ENCODE measurements at places on chromosomes 13 and 19. TPM values are rescaled to one million over a fixed set of nuclear protein-coding genes. Genes with fewer than 3 reads are reported as not detected.

Gene OR10H4
- total RNA-seq = not detected

Gene ZNF429
- 15.7 TPM for total RNA-seq

Gene ATP4A
- not detected for total RNA-seq

Gene TTC9B
- total RNA-seq = not detected

- no peaks in the 10 kb centered on the region for H3K27me3 ChIP-seq
- peak within 1 kb of the TSS; percentile 64 for H3K4me3 ChIP-seq
- DNase-seq = peak; percentile 85
- H3K36me3 ChIP-seq = peaks cover 7% of the 10 kb centered on the region
Observed at GRCh38 chr19:47778049-47778953, at the start of gene SELENOW. Gene SELENOW, plus strand, starts transcription at chr19:47778703. Its CDS starts 83 bp downstream, at chr19:47778786.

GRCh38 chr19:782878-783668 is 14.2 kb upstream of the PTBP1 start:
- H3K4me1 ChIP-seq = peaks cover 12% of the 10 kb centered on the region
- H3K27ac ChIP-seq = peak overlapping the region; percentile 63
- H3K27me3 ChIP-seq = no peaks in the 10 kb centered on the region
- no peak for DNase-seq
- H3K4me3 ChIP-seq = peak overlapping the region; percentile 9

GRCh38 chr13:102311901-102312300 is 89.9 kb downstream of the FGF14 start:
- no peak overlapping the region for H3K4me3 ChIP-seq
- H3K27me3 ChIP-seq = no peaks in the 10 kb centered on the region
- H3K4me1 ChIP-seq = no peaks in the 10 kb centered on the region
- H3K27ac ChIP-seq = no peak overlapping the region

GRCh38 chr19:37078717-37079032 is 442 bp downstream of the ZNF420 start:
- no peaks in the 10 kb centered on the region for H3K36me3 ChIP-seq
- H3K27ac ChIP-seq = peak overlapping the region; percentile 87
- H3K27me3 ChIP-seq = no peaks in the 10 kb centered on the region
- peaks cover 5% of the 10 kb centered on the region for H3K4me1 ChIP-seq
- H3K4me3 ChIP-seq = peak overlapping the region; percentile 89

DNA sequence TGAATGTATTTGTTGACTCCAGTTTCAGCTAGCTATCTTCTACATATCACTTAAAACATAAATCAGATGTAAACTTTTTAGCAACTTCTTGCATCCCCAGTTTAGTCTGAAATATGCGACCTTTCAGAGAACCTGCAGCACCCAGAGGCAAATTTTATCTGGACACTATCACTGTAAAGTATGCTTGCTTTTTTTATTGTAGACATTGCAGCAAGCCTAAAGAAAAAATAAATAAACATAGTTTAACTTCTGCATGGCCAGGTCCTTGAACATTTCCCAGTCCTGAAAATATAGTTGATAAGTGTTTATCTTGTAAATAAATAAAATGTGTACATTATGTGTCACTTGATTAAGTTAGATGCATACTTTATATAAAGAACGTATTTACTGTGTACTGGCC is 1829.4 kb downstream of the PCDH9 start:
- H3K4me1 ChIP-seq = no peaks in the 10 kb centered on the region
- DNase-seq = no peak
- no peak overlapping the region for H3K4me3 ChIP-seq
- H3K27ac ChIP-seq = no peak overlapping the region
- H3K36me3 ChIP-seq = no peaks in the 10 kb centered on the region

DNA sequence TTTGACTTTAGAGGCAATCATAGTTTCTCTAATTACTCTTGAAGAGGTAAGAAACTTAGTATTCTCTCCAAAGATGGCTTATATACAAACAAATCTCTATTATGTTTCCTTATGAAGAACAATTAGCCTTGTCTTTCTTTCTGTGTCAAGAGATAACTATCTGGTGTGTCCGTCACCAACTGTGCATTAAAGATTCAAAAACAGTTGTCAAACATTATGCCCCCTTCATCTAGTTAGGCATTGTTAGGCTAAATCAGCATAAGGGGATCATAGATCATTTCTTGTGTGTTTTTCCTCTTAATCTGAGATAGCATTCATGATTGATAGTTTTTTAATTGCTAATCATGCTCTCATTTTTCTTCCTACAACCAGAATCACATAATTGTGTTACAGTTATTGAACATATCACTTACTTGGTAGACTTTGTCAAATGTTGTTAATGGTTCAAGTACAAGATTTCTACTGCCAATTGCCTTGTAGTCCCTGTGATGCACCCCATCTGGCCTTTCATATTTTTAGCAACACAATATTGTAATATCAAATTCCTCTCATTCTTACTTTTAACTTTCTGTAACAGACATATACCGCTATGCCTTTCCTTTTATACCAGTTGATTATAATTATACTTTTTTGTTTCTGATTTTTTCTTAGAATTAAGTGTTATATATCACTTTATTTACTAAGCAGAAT is 612.7 kb downstream of the SLITRK6 start:
- no peaks in the 10 kb centered on the region for H3K27me3 ChIP-seq
- no peaks in the 10 kb centered on the region for H3K4me1 ChIP-seq
- DNase-seq = peak; percentile 89
- H3K4me3 ChIP-seq = no peak overlapping the region
- H3K36me3 ChIP-seq = no peaks in the 10 kb centered on the region

- no peaks in the 10 kb centered on the region for H3K4me1 ChIP-seq
- DNase-seq = no peak
- no peak overlapping the region for H3K4me3 ChIP-seq
- H3K27ac ChIP-seq = no peak overlapping the region
- no peaks in the 10 kb centered on the region for H3K36me3 ChIP-seq
- H3K27me3 ChIP-seq = no peaks in the 10 kb centered on the region
Observed at GRCh38 chr13:109400209-109400608, 386.2 kb downstream of the IRS2 start.

DNA sequence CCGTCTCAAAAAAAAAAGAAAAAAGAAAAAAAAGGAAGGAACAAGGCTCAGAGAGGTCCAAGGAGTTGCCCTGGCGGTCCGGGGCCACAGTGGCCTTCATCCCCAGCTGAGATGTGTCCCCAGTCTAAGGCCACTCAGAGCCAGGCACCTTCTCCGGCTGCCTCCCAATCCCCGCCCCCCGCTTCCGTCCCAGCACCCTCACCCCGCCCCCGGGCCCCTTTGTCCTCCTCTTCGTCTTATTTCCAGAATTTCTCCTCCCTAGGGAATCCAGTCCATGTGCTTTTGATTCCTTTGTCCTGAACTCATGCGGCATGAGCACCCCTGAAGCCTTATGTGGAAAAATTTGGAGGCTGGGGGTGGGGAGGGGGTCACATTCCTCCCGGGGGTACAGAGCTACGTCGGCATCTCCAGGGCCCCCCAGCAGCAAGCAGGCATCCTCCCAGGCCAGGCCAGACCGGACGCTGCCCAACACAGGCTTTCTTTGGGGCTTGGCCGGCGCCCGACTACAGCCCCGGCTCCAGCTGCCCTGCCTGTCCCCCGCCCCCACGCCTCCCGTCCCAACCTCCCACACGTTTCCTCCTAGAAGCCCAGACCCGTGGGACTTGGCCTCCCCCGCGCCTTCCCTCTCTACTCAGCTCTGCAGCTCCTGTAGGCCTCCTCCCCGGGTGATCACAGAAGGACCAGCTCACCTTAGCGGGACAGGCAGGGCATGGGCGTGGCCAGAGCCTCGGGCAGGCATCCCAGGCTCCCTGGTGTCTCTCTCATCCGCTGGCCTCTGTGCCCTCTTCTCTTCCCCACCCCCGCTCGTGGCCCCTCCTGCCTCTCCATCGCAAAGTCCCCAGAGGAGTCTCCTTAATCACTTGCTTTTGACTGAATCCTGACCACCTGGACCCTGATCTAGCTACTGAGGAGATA is 17.8 kb upstream of the ADGRE5 start:
- no peaks in the 10 kb centered on the region for H3K36me3 ChIP-seq
- peak overlapping the region; percentile 31 for H3K27ac ChIP-seq
- H3K4me3 ChIP-seq = no peak overlapping the region

DNA sequence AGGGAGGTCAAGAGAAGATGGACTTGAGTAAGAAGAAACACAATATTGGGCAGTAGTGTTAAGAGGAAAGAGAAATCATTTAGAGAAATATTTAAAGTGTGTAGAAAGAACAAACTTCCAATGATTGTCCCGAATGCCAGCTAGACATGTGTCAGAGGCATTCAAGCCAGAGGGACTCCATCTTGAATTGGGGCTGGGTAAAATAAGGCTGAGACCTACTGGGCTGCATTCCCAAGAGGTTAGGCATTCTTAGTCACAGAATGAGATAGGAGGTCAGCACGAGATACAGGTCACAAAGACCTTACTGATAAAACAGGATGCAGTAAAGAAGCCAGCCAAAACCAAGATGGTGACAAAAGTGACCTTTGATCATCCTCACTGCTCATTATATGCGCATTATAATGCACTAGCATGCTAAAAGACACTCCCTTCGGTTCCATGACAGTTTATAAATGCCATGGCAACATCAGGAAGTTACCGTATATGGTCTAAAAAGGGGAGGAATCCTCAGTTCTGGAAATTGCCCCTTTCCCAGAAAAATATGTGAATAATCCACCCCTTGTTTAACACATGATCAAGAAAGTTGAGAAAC is 127.0 kb upstream of the IPO5 start:
- no peaks in the 10 kb centered on the region for H3K36me3 ChIP-seq
- H3K4me1 ChIP-seq = no peaks in the 10 kb centered on the region
- no peak for DNase-seq
- no peak overlapping the region for H3K27ac ChIP-seq
- no peak overlapping the region for H3K4me3 ChIP-seq

DNA sequence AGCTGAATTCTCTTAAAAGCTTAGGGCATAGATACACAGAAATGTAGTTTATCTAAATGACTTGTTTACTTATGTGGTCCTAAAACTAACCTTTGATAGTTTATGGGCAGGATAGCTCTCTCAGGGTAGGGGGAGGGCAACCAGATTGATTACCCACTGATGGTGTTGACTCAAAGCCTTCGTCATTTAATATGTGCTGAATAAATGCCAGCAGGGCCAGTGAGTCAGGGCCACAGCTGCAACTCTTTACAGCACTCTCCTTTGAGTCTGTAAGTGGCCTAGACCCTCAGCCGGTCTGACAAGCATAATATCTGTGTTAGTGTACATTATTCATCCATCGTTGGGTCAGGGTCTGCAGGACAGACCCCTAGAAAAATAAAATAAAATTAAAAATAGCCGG is 128.5 kb downstream of the ZNF675 start:
- DNase-seq = no peak
- H3K4me3 ChIP-seq = no peak overlapping the region
- no peaks in the 10 kb centered on the region for H3K27me3 ChIP-seq
- no peaks in the 10 kb centered on the region for H3K4me1 ChIP-seq
- no peak overlapping the region for H3K27ac ChIP-seq

DNA sequence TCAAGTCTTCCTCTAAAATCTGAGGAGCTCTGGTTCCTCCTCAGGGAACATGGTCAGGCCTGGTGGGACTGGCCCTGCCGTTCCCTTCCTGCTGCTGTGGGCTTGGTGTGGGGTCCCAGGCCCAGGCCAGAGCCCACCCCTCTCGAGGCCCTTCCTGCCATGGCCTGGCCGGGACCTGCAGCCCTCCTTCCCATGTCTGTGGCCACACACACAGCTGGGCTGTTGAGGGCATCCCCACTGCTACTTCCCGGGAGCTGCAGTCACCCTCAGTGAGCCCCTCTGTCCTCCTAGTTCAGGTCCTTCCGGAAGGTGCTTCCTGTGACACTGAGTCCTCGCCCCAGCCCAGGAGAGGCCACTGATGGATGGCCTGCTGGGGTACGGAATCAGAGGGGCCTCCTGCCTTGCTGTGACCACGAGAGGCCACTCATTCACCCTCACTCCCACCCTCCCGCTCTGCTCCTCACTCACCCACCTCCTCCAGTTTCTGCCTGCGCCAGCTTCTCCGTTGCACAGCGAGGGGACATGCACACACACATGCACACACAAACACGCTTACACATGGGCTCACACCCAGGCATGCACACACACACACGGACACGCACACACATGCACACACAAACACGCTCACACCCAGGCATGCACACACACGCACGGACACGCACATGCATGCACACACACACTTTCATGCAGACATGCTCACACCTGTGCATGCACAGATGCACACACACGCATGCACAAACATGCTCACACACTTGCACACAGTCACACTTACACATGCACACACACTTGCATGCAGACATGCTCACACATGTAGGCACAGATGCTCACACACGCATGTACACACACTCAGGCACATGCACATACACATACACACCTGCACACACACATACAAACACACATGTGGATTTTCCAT is 7.3 kb upstream of the MCF2L start:
- no peak for DNase-seq
- H3K4me1 ChIP-seq = no peaks in the 10 kb centered on the region
- no peaks in the 10 kb centered on the region for H3K36me3 ChIP-seq

GRCh38 chr13:73820688-73821087 is 313.5 kb downstream of the KLF12 start:
- no peak overlapping the region for H3K27ac ChIP-seq
- no peaks in the 10 kb centered on the region for H3K36me3 ChIP-seq
- no peak overlapping the region for H3K4me3 ChIP-seq
- no peaks in the 10 kb centered on the region for H3K4me1 ChIP-seq
- no peak for DNase-seq

DNA sequence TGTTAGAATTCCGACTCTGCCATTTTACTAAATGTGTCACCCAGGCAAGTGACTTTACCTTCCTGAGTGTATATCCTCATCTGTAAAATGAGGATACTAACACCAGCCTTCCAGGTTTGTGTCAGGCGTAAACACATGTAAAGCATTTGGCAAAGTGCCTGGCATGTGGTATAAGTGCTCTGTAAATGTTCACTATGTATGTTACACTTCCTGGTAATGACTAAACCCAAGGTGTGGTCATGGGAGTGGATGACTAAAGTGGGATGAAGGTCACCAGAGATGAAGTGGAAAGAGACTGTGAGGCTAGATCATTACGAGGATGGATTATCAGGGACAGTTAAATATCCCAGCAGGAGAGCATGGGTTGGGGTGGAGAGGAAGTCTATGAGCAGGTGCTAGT is 25.6 kb downstream of the DEDD2 start:
- no peaks in the 10 kb centered on the region for H3K4me1 ChIP-seq
- no peaks in the 10 kb centered on the region for H3K36me3 ChIP-seq
- DNase-seq = no peak
- H3K27me3 ChIP-seq = no peaks in the 10 kb centered on the region
- H3K4me3 ChIP-seq = no peak overlapping the region

DNA sequence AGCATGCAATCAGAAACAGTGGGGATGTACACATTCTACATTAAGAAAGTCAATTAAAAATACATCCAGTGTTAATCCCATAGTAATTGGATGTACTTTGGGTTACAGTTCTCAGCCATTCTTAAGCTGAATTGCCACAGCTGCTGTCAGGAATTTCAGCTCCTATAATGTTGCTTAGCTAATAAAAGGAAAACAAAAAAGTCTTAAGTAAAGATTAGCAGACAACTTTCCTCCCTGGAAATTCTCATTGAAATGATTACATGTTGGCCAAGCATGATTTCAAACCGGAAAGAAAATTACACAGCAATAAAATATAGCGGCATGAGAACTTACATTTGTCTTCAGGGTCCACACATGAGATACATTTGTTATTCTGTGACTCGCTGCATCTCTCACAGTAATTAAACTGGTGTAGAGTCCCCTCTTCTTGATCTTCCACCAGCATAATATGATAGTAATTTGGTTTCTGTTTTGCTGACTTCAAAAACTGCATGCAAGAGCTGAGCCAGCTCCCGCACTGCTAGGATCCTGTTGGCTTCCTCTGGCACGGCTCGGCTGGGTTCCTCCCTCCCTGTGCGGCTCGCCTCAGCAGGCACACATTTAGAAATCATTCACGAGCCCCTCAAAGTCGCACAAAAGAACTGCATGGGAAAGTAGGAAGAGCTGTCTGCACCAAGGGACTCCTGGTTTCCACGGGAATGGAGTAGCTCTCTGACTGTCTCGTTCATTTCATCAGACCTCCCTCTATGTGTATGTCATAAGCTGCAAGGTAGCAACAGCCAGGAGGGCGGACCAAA is at the start of gene HTR2A:
Gene HTR2A (minus strand): TSS at position 713 of the 797 bp plus-strand sequence. CDS start 1,147 bp downstream, outside the sequence.
- H3K4me1 ChIP-seq = no peaks in the 10 kb centered on the region
- peak; percentile 52 for DNase-seq
- no peaks in the 10 kb centered on the region for H3K27me3 ChIP-seq
- no peak within 1 kb of the TSS for H3K4me3 ChIP-seq

All from lung (tissue), 17 donors.